ENCODE measurements at places on chromosomes 7 and 10.

GRCh38 chr10:53022611-53023088 is 250.1 kb upstream of the MBL2 start:
- no peak for DNase-seq

DNA sequence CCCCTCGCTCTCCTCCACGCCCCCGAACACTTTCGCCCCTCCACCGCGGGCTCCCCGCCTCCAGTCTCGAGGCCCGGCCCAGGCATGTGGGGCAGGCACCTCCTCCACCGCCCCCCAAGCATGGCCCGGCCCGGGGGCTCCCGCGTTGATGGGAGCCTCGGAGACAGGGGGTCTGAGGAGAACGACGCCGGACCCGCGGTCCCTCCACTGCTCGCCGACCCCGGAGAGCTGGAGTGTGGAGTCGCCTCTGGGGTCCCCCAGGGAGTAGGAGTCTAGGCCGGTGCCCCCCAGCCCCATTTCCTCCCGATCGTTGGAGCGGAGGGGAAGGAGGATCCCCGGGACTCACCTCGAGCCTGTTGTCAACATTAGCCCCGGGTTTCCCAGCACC is 206 bp downstream of the UPF2 start:
- no peak for DNase-seq

DNA sequence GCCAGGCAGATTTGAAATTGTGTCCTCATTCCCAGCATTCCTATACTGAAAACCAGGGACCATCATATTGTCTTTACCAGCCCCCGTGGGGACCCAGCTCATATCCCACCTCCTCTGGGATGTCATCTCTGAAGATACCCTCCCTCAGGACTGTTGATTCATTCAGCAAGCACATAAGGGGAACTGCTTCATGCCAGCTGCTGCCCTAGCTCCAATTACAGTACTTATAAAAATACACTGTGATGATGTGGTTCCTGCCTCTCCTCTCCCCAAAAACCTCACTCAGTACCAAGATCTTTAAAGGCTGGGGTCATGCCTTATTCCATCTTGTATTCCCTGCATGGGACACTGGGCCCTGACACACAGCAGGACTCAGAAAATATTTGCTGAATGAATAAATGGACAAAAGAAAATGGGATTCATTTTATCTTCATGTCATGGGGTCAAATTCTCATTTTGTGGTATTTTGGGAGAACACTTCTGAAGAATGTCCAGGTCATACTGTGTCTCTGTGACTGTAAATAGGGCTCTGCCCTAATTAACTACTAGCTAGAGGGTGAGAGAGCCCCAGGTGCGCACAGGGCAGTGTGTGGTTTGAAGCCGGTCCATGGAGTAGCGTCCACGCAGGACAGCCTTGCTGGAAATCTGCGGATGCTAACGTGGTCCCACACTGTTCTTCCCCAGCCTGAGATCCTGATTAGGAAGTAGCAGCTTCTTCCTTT is 29.0 kb upstream of the DAGLB start:
- peak; percentile 6 for DNase-seq

DNA sequence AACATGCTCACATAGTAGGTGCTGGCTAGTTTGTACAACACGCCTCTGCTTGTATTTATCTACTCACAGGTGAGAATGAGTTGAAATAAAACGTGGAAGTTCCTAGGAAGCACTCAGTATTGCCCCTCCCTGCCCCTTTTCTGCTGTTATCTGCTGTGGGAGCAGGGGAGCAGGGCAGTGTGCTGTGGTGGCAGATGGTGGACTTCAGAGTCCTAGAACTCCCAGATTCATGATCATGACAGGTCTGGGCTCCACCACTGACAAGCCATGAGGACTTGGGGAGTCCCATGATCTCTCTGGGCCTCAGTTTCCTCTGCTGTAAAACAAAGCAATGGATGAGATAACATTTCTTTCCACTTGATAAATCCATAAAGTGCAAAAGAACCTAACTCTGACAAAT is 11.6 kb upstream of the PRKCQ start:
- no peak for DNase-seq

- DNase-seq: no peak
Observed at GRCh38 chr7:95304990-95305389, 19.3 kb downstream of the PON1 start.

Measured in bone marrow (tissue), 2 donors.